Uterine smooth muscle cell (primary cell): ENCODE measurements at places on chromosomes 4 and X. TPM values are rescaled to one million over a fixed set of nuclear protein-coding genes. Genes with fewer than 3 reads are reported as not detected.

HMX1 gene
- total RNA-seq, result not detected in 2 replicates

GPRASP1 gene
- 4.1 and 8.6 TPM in 2 replicates for total RNA-seq

C4orf36 gene
- 0.77 and 2.1 TPM in 2 replicates for total RNA-seq

HS6ST2 gene
- 0.25 and 0.44 TPM in 2 replicates for total RNA-seq

PTCHD1 gene
- under 0.01 TPM in 1 of 2 replicates, not detected in the other for total RNA-seq
